ENCODE measurements at places on chromosomes 7 and 10. TPM values are rescaled to one million over a fixed set of nuclear protein-coding genes. Genes with fewer than 3 reads are reported as not detected.

The GIMAP8 gene
- total RNA-seq: 15.2 TPM

The MBL2 gene
- not detected for total RNA-seq

The AIFM2 gene
- 21.8 TPM for total RNA-seq

The ACSM6 gene
- not detected for total RNA-seq

The ARPC1B gene
- total RNA-seq: 119 TPM

The CAV1 gene
- 571 TPM for total RNA-seq

The PIP gene
- not detected for total RNA-seq

Data from esophagus muscularis mucosa (tissue), 4 donors.